Thoracic aorta (tissue), 2 donors: ENCODE measurements at places on chromosomes 16 and 17.

GRCh38 chr16:64311241-64311640, 810.6 kb downstream of the CDH11 start:
- H3K36me3 ChIP-seq = no peaks in the 10 kb centered on the region
- H3K27ac ChIP-seq = no peak overlapping the region
- no peaks in the 10 kb centered on the region for H3K27me3 ChIP-seq
- no peak for DNase-seq
- H3K4me1 ChIP-seq = no peaks in the 10 kb centered on the region

GRCh38 chr17:76416899-76417298, 32.5 kb downstream of the SPHK1 start:
- H3K27me3 ChIP-seq = no peaks in the 10 kb centered on the region
- H3K4me1 ChIP-seq = peaks cover 16% of the 10 kb centered on the region
- H3K27ac ChIP-seq = no peak overlapping the region

DNA sequence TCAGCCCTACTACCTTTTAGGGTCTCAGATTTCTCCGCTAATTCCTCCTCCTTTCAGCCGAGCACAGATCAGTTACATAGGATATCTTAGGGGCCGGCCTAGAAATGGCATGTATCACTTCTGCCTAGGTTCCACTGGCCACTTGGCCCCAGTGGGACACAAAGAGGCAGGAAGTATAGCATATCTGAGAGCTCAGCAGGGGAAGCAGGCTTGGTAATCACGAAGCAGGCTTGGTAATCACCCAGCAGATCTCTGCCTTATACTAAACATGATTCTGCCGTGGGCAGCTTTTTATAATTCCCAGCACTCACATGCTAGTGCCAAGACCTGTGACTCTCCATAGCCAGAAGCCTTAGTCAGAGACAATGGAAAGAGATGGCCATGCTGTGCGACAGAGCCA, 59.6 kb upstream of the CACNG5 start:
- no peak overlapping the region for H3K4me3 ChIP-seq
- DNase-seq = no peak
- H3K27me3 ChIP-seq = no peaks in the 10 kb centered on the region

DNA sequence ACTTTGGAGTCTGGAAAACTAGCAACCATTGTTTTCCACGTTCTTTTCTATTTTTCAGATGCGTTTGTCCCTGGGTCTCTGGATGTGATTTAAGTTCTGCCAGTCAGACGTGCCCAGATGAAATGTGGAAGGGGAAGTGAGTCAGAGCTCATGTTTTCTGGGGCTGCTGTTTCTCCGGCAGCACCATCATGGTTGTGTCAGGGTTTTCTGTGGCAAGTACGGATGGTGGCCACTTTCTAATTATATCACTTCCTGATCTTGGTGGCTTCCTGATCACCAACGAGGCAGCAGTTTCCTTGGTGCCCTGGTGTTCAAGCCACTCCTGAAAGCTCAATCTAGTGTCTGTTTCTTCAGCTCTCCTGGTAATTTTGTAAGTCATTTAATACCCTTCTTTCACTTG, 31.4 kb upstream of the PMFBP1 start:
- peaks cover under 1% of the 10 kb centered on the region for H3K4me1 ChIP-seq
- no peaks in the 10 kb centered on the region for H3K27me3 ChIP-seq
- H3K36me3 ChIP-seq = no peaks in the 10 kb centered on the region
- H3K4me3 ChIP-seq = no peak overlapping the region
- no peak for DNase-seq

GRCh38 chr16:58187665-58188421, 10.1 kb downstream of the CSNK2A2 start:
- peaks cover 4% of the 10 kb centered on the region for H3K36me3 ChIP-seq
- H3K4me1 ChIP-seq = no peaks in the 10 kb centered on the region
- H3K27ac ChIP-seq = no peak overlapping the region
- H3K4me3 ChIP-seq = no peak overlapping the region
- DNase-seq = no peak

- no peaks in the 10 kb centered on the region for H3K36me3 ChIP-seq
- no peak for DNase-seq
- H3K27me3 ChIP-seq = no peaks in the 10 kb centered on the region
- no peak overlapping the region for H3K27ac ChIP-seq
- H3K4me3 ChIP-seq = no peak overlapping the region
- peaks cover 57% of the 10 kb centered on the region for H3K4me1 ChIP-seq
Measured at GRCh38 chr16:66931665-66932064, 2.5 kb downstream of the CIAO2B start.

DNA sequence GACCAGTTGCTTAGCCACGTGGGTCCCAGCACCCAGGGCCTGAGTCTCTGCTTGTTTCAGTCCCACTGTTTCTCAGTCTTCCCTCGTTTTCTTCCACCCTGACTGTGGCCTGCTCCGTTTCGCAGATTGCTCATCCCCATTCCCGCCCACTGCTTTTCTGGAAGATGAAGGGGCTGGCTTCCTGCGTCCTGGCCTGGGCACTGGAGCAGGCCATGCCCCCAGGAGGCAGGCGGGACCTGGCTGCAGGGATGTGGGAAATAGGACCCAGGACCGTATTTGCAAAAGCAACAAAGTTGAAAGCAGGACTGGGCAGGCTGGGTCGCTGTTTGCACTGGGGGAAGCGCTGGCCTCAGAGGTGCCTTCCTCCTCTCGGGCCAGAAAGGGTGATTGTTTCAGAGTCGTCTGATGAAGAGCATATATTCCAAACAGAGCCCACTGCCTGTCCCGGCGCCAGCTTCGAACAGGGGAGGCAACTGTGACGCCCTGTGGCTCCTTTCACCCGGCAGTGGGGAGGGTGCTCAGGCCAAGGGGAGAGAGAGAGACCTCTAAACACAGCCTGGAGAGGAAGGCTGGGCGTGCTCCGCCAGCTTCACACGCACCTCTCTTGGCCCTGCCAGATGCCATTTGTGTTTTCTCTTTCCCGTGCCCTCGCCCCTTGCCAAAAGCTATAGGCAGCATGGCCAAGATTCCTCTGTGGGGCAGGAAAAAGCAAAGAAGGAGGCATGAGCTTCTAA, 108.6 kb downstream of the CMIP start:
- H3K4me1 ChIP-seq = peaks cover 24% of the 10 kb centered on the region
- H3K4me3 ChIP-seq = peak overlapping the region; percentile 42
- no peaks in the 10 kb centered on the region for H3K27me3 ChIP-seq
- DNase-seq = no peak
- H3K36me3 ChIP-seq = no peaks in the 10 kb centered on the region

GRCh38 chr16:87681981-87682570, 79.8 kb downstream of the JPH3 start:
- H3K4me3 ChIP-seq = no peak overlapping the region
- H3K36me3 ChIP-seq = no peaks in the 10 kb centered on the region
- no peaks in the 10 kb centered on the region for H3K27me3 ChIP-seq

DNA sequence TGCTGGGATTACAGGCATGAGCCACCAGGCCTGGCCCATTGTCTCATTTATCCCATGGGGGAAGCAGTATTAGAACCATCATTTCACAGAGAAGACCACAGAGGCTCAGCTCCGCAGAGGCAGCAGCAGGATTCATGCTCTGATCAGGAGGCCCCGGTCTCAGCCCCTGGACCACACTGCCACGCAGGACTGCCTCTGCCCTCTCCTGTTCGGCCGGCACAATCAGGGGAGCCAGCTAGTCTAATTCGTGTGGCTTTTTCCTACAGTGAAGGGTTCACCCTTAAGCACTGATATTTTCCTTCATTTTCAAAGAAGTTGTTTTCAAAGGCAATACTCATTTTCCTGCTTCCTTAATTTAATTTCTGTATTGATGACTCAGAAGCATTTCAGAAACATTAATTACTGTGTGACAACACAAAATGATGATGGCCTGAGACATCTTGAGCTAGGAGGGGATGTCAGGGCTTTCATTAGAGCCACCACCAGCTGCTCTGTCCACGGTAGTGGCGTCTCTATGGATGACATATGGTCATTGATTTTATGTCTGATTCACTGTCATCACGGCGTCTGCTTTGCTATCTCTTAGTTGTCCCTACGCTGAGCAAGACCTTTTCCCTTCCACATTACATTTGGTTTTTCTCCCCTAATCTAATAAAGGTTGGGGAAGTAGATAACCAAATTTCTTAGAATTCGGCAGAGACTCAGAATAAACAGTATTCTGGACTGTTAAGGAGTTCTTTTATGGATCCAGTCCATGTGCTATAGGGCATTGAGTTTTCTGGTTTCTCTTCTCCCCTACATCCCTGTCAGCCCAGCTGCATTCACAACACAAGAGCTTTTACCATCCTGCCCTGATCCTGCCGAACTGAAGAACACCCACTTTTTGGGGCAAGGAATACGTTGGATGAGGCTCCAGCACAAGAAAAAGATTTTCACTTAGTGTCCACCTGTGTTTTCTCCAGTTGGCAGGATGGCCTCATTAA, 314.0 kb downstream of the SLC39A11 start:
- no peaks in the 10 kb centered on the region for H3K27me3 ChIP-seq
- no peaks in the 10 kb centered on the region for H3K4me1 ChIP-seq
- H3K4me3 ChIP-seq = no peak overlapping the region
- no peaks in the 10 kb centered on the region for H3K36me3 ChIP-seq
- no peak for DNase-seq

DNA sequence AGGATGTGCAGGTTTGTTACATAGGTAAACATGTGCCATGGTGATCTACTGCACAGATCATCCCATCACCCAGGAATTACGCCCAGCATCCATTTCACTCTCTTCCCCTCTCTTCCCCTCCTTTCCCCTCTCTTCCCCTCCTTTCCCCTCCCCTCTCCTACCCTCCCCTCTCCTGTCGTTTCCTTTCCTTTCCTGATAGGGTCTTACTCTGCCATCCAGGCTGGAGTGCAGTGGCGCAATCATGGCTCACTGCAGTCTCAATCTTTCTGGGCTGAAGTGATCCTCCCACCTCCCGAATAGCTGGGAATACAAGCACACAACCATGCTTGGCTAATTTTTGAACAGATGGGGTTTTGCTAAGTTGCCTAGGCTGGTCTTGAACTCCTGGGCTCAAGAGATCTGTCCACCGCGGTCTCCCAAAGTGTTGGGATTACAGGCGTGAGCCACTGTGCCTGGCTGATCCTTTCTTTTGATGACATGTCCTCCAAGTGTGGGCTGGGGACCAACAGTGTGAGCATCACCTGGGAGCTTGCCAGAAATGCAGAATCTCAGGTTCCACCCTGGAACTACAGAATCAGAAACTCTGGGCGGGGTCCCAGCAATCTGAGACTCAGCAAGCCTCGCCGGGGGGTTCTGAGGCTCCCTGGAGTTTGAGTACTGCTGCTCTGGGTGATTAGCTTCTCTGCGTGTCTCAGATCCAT, 10.8 kb downstream of the ATP2C2 start:
- H3K4me1 ChIP-seq = no peaks in the 10 kb centered on the region
- DNase-seq = no peak
- H3K4me3 ChIP-seq = no peak overlapping the region
- no peaks in the 10 kb centered on the region for H3K27me3 ChIP-seq
- no peak overlapping the region for H3K27ac ChIP-seq

DNA sequence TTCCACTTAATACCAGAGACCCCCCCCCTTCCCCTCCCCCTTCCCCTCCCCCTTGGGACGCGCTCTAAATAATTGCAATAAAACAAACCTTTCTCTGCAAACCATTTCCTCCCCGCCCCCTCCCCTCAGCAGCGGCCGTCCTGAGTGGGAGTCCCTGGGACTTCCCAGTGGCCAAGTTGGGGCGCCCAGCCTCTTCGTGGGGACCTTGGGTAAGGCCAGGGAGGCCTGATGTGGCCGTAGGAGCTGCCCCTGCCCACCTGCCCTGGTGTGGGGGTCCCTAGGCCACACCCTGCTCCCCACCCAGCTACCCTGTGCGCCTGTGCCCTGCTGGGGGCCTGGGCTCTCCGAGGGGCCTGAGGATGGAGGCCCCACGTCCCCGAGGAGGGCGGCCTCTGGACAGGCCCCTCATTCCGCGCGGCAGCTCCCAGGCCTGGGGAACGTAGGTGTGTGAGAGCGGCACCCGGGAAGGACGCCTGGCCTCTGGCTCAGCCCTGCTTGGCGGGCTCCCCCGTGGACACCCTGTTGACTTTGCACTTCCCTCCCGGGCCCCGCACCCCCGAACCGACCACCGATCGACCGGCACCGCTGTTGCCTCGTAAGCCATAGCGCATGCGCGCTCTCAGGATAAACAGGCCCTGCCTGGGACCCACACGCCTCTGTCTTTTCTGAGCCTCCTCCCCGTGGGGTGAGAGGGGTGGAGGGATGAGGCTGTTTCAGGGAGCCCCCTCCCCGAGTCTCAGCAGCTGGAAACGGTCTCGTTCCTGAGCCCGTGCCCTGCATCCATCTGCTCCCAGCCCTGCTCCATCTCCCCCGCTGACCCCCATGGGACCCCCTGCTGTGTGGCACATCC, 9.0 kb downstream of the NTHL1 start:
- no peak for DNase-seq
- H3K27ac ChIP-seq = peak overlapping the region; percentile 47
- no peaks in the 10 kb centered on the region for H3K27me3 ChIP-seq
- H3K4me1 ChIP-seq = peaks cover 46% of the 10 kb centered on the region

DNA sequence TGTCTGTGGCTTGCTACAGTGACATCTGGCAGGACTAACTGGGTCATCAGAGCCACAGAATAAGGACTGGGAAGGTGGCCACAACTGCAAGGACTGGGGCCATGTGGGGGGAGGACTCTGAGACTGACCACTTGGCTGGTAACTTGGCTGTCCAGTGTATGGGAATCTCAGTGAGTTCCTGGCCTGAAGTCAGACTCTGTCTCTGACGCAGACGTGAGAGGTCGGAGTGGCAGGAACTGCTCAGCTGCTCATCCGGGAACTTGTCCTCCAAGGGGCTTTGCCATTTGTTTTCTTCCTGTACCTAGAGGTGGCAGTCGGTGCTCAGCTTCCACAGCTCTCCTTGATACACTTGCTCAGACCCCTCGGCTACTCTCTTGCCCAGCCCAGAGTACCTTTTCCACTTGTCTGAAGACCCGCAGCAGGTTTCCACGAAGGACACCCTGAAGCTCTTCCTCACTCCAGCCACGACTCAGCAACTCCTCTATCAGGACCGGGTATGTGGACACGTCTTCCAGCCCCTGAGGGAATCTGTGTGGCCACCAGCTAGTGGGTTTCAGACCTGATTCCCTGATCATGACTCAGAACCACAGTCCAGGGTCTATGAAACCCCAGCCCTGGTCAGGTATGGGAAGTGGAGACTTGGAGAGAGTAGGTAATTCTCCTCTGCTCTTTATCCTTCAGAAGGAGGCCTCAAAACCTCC, 7.3 kb upstream of the DPEP3 start:
- no peak overlapping the region for H3K4me3 ChIP-seq
- H3K27ac ChIP-seq = no peak overlapping the region
- no peaks in the 10 kb centered on the region for H3K36me3 ChIP-seq
- no peaks in the 10 kb centered on the region for H3K4me1 ChIP-seq
- no peak for DNase-seq

GRCh38 chr16:10971560-10971961, 27.2 kb downstream of the CLEC16A start:
- H3K36me3 ChIP-seq = no peaks in the 10 kb centered on the region
- H3K27ac ChIP-seq = peak overlapping the region; percentile 25
- H3K4me3 ChIP-seq = no peak overlapping the region
- DNase-seq = no peak

GRCh38 chr16:69465083-69465721, 40.8 kb downstream of the CYB5B start:
- no peaks in the 10 kb centered on the region for H3K4me1 ChIP-seq
- H3K36me3 ChIP-seq = no peaks in the 10 kb centered on the region
- no peaks in the 10 kb centered on the region for H3K27me3 ChIP-seq
